ENCODE measurements at places on chromosomes 16 and 17.

DNA sequence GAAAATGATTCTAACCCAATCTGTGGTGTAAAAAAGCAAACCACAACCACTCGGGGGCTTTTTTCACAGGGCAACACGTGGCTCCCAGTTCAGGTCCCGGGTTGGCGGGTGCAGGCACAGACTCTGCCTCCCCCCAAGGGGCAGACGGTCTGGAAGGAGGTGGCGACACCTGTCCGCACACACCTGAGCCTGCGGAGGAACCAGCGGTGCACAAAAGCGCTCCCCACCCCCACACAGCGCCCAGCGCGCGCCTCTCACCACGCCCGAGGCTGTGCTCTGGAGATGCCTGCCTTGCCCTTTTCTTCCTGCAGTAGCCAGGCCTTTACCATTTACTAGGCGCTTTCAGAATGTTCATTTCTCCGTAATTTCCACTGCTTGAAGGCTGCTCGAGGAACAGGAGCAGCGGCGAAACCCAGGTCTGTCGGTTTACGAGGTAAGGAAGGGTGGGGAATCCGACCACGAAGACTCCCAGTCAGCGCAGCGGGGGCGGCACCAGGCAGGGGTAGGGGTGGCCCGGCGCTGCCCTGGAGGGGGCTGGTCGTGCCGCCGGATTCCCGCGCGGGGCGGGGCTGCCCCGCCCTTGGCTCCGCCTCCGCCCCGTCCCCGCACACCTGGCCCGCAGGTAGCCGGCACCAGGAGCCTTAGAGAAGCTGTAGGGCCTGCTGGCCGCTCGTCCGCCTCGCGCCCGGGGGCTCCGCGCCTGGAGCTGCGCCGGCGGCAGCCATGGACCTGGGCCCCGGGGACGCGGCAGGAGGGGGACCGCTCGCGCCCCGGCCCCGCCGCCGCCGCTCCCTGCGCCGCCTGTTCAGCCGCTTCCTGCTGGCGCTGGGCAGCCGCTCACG, at the start of gene USP43:
USP43 (plus strand) TSS at position 608 of the 842 bp plus-strand sequence; CDS start at position 724, 116 bp downstream.
- DNase-seq, result peak; percentile 10

DNA sequence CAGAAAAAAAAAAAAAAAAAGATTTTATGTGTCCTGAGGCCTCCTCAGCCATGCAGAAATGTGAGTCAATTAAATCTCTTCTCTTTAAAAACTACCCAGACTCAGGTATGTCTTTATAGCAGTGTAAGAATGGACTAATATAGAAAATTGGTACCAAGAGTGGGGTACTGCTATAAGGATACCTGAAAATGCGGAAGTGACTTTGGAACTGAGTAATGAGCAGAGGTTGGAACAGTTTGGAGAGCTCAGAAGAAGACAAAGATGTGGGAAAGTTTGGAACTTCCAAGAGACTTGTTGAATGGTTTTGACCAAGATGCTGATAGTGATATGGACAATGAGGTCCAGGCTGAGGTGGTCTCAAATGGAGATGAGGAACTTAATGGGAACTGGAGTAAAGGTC, 17.3 kb upstream of the CNEP1R1 start:
- DNase-seq, result no peak

DNA sequence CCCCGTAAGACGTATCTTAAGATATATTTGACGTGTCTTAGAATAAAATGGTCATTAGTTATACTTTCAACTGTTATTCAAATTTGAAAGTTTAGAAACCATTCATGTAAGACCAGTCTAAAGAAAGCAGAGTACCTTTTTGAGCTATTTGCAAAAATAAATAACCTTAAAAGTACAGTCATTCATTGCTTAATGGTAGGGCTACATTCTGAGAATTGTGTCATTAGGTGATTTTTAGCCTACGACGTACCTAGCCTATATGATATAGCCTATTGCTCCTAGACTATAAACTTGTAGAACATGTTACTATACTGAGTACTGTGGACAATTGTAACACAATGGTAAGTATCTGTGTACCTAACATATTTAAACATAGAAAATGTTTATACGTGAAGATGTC, 139.2 kb downstream of the PHKB start:
- DNase-seq, result no peak

- no peak for DNase-seq
Observed at GRCh38 chr16:74734361-74735161, 33.9 kb upstream of the MLKL start.

DNA sequence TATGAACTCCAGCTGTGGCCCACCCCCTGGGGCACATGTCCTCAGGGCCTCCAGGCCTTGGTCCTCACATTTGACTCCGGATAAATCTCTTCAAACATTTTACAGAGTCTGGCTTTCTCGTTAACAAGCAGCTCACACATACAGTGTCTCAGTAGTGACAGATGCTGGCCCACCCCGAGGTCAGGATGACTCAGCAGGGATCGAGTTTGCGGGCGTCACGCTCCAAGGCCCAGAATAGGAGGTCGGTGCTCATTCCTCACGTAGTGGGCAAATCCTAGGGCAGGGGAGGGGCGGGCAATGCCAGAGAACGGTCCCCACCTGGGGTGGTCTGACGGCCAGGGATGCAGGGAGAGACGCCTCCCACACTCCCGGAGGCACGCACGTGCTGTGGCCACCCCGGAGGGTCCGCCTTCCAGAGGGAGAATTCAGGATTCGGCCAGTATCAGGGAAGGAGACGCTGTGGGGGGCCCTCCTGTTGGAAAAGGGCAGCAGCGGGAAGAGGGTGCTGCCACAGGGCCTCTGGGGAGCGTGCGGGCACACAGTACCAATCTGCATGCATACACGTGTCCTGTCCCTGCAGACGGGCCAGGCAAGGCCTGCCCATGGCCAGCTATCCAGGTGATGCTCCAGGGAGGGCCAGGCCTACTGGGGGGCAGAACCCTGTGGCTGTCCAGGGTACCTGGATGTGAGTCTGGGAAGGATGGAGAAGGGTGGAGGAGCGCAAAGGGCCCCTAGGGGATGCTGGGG, 8.6 kb downstream of the SLC7A5 start:
- no peak for DNase-seq

GRCh38 chr16:4142268-4142667, 26.0 kb upstream of the ADCY9 start:
- DNase-seq, result no peak

DNA sequence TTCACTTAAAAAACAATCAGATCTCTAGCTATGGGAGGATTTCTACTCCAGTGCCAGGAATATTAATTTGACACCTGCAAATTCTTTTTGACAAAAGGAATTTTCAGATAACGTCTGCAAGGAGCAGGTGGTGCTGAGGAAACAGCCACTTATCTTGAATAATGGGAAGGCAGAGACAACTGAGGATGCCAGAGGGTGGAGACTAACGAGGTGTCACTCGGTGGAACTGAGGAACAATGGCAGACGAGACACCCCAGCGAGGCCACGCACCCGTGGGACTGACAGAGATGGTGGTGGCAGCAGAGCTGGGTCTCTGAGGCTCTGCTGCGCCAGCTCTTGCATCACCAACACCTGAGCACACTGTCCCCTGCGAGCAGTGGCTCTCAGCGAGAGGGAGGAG, 42.2 kb downstream of the VAC14 start:
- no peak for DNase-seq

DNA sequence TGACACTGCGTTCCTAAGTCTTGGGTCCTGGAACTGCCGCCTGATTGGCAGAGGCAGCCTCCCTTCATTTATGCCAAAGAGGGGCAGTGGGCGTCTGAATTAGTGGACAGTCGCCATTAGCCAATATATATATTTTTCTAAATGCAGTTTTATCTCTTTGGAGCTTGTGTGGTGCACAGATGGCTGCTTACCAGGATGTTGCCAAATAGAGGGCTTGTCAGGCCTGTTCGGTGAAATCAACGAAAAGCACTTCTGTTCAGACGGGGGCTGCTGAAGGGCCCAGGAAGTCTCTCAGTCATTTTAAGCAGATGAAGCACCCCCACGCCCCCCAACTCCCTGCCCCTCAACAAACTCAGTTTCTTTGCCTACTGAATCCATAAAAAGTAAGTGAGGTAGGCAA, 66.0 kb downstream of the RAP1GAP2 start:
- DNase-seq, result no peak

DNA sequence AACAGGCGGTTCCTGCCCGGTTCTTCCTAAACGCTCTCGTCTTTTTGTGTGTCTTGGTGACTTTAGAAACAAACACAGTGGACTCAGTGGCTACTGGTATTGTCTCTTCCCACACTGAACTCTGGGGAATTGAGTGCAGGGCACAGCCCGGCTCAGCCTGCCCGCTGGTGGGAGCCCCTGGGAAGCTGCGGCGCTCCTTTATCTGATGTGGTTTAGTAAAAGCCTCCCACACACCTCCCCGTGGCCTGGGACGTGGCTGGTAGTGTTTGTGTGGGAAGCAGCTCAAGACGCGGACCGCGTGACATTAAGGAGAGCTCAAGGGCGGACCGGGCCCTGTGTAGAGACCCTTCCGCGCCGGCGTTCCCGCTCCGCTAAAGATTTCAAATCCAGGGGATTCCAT, 55.4 kb upstream of the PVALEF start:
- no peak for DNase-seq

DNA sequence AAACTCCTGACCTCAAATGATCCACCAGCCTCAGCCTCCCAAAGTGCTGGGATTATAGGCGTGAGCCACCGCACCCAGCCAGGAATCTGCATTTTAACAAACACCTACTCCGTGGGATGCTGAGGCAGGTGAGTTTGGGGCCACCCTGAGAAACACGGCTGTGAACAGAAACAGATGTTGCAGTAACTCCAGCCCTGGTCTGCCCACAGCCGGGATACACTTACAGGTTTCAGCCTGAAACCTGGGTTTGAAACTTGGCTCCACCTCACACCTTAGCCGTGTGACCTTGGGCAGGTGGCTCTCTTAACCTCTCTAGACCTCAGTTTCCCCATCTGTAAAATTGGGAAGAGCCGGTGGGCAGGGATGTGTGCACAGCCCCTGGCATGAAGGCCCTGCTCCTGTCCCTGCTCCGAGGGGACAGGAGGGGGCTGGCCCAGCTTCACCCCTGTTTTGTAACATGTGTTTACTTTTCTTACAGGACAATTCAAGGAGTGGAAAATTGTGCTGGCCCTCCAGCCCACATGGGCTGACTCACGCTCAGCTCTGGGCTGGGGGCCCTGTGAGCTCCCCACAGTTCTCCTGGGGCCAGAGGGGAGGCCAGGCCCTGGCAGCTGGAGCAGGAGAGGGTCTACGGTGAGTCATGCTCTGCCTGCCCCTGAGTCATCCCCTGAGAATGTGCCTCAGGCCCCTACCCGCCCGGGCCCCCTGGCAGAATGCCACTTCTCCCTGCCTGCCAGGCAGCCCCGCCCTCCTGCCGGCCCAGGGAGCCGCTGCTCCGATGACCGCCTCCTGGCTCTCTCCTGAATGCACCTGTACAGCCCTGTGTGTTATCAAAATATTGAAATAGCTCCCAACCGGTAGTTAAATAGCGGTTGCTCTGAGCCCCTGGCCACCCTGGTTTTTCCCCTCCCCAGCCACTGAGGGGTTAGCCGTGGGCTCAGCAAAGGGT, 7.7 kb upstream of the PPL start:
- no peak for DNase-seq

- peak; percentile 41 for DNase-seq
Observed at GRCh38 chr16:56866955-56867830, 2.2 kb downstream of the SLC12A3 start.

DNA sequence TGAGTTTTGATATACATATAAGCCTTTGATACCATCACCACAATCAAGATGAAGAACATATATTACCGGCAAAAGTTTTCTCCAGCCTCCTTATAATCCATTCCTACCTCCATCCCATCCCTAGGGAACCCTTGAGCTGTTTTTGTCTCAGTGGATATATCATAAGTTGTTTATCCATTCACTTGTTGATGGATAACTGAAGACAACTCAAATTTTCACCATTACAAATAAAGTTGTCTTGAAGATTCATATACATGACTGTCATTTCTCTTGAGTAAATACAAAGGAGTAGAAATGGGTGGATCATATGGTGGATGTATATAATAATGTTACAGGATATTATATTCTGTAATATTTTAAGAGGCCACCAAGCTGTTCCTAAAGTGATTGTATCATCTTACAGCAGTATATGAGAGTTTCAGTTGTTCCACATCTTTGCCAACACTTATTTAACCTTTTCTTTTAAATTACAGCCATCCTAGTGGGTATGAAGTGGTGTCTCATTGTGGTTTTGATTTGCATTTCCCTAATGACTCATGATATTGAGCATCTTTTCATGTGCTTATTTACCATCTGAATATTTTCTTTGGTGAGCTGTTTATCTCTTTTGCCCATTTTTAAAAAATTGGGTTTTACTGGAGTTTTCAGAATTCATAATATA, 17.4 kb downstream of the NF1 start:
- no peak for DNase-seq

GRCh38 chr17:2406903-2407790, 6.3 kb upstream of the MNT start:
- DNase-seq, result no peak

GRCh38 chr16:4745274-4745569, 10.9 kb downstream of the DNAAF8 start:
- DNase-seq, result no peak

- DNase-seq, result peak; percentile 37
Observed at GRCh38 chr16:3182608-3183444, 5.2 kb upstream of the OR1F1 start.

DNA sequence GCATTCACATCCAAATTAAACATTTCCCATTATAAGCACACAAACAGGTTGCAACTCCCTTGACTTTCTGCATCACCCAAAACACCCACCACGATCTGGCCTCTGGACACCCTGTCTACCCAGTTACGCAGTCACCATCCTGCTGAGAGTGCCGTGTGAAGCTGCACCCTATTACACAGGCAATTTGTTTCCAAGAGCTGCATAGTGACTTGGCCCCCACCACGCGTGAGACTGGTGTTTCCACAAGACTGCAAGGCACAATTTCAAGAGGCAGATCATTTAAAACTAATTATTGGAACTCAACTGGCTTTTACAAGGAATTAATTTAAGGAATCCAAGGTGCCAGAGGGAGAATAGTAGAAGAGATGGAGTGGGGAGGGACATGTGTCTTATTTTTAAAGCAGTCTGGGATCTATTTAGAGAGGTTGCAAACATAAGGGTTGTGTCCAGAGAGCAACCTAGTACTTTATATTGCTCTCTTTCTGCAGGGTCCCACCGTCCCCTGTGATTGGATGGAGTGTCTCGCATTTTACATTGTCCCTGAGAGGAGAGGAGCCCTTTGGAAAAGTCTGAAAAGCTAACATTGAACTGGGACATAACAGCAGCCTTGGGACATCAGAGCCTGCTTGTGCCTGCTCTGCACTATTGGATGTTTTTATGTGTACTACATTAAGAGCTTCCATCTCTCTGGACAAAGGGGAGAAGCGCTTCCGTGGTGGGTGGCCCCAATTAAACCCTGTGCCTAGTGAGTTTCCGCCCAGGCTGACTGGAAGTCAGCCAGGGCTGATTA, 8.7 kb upstream of the ADAMTS18 start:
- DNase-seq, result no peak

- no peak for DNase-seq
Observed at GRCh38 chr17:20063665-20064648, 54.8 kb downstream of the SPECC1 start.
